ENCODE measurements at places on chromosomes 13 and 19.
A peak's percentile ranks its signal among the peaks of the same experiment; 100 is the strongest.

DNA sequence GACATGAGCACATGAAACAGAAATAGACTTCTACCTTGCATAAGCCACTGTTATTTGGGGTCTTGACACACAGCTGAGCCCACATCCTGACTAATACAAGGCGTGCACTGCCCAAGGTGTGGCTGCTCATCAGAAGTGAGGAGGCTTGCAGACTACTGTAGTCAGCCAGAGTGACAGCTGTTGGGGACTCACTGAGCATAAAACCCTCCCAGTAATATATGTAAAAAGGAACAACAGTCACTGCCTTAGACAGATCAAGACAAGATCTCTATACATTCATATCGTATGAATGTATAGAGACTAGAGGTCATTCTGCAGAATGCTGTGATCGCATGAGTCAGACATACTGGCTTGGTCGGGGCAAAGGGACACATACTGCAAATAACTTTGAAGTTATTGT, 4.1 kb upstream of the C1QTNF9B start:
- no peak for DNase-seq

GRCh38 chr13:69092615-69093322, 1014.9 kb upstream of the ATXN8OS start:
- DNase-seq: no peak

DNA sequence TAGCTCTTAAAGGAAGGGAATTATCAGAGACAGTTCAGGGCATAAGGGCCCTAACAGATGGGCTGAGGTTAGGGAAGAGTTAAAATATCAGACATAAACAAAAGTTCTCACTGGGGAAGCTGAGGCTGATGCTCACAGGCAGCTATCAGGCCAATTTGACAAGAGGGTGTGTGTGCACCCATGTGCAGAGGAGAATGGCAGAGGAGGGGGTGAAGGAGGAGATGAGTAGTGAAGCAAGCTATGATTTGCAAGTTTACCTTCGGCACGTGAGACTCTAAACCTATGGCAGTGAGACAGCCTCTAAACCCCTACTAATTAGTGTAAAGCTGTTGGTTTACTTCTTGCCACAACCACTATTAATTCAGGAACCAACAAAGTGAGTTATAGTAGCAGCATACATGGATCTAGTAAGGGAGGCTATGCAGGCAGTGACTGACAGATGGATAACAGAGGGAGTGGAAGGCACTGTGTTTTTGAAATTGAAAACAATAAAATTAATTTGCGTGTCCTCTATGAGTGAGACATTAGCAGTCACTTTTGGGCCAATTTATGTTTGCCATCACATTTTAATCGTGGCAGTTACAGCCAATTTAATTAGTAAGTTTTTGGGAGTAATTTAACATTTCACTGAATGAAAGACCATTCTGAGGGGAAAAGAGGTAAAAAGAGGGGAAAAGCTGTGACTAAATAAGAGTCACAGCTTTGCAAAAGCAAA, 99.6 kb upstream of the HTR2A start:
- no peak for DNase-seq

- DNase-seq: no peak
Observed at GRCh38 chr13:111659219-111659775, 338.9 kb downstream of the TEX29 start.

- DNase-seq: no peak
Observed at GRCh38 chr13:38213314-38213713, 136.3 kb upstream of the UFM1 start.

DNA sequence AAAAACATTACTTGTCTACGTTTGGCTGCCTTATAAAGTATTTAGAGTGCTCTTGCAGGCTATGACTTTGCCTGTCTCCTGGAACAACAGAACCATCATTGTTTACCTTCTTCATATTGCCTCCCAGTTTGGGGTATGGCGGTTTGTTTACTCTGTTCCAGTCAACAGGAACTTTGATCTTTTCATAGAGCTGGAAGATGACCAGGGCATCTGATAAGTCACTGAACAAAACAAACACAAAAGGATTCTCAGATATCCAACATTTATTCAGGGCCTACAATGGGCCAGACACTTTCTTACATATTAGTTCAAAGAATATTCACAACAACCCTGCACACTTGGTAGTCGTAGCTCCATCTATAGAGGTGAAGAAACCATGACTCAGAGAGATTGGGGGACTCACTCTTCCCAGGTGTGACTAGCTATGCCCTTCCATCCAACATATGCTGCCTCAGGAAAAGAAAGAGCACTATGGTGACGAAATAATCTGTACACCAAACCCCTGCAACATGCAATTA, 38.4 kb upstream of the CPB2 start:
- DNase-seq: no peak

- DNase-seq: no peak
Observed at GRCh38 chr13:112685896-112686295, 3.9 kb upstream of the ATP11A start.

DNA sequence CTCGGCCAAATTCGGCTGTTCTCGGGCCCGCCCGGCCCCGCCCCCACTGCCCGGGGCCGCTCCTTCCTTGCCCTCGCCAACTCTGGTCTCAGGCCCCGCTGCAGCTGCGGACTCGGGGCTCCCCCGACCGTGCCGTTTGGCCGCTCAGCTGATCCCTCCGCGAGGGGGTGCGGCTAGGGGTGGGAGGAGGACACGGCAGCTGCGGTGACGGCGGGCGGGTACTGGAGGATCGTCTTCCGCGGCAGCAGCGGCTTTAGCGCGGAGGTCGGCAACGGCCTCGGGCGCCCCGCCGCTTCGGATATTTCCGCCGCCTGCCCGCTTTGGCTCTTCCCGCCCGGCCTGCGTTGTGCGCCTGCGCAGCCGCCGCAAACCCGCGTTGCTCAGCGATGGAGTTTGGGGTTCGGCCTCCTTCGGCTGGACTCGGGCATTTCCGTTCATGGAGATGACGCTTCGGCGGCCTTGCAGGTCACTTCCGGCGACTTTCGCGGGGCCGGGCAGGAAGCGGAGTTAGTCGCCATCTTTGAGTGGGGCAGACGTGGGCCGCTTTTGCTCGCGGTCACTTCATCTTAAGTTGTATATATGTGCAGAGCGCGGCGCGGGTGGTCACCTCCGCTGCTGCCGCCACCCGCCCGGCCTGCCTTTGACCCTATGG, 338 bp upstream of the UBE2M start:
- DNase-seq: peak; percentile 100

GRCh38 chr13:57932061-57932460, 300.5 kb downstream of the PCDH17 start:
- DNase-seq: no peak

DNA sequence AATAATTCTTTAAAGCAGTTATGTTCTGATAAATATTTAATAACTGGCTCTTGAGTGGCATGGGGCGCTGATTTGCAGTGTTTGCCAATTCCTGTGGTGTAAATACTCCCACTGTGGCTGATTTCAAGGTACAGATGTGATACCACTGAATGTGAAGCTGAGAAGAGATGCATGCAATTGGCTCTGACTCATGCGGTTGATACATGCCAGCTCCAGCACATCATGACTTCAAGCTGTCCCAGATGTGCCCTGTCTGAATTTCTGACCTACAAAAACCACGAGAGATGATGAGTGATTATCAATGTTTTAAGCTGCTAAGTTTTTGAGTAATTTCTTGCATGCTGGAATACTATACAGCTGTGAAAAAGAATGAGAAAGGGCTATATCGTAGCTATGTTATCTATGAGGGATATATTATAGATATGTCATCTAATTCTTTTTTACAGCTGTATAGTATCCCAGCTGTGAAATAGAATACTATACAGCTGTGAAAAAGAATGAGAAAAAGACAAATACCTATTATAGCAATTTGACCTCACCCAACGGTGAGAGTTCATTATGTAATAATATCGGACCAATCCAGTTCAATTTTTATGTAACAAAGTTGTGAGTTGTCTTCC, 7.6 kb upstream of the ACSBG2 start:
- DNase-seq: no peak

DNA sequence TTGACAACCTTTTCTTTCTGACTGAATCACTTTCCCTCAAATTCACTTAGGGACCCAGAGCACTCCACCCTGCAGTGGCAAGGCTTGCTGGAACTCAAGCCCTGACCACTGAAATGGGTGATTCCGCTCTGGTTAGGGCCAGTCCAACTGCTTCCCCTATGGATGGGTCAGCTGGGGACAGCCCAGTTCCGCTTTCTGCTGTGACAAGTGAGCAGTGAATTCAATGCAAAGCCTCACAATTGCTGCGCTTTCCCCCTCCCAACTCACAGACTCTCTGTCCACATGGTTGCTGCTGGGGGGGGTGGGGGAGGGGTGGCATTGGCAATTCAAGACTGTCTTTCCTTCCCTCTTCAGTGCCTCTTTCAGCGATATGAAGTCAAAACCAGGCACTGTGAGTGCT, 18.7 kb downstream of the CD70 start:
- DNase-seq: no peak

- no peak for DNase-seq
Observed at GRCh38 chr13:32039056-32039455, 7.5 kb downstream of the FRY start.

GRCh38 chr13:100100115-100100879, 11.4 kb downstream of the PCCA start:
- no peak for DNase-seq

DNA sequence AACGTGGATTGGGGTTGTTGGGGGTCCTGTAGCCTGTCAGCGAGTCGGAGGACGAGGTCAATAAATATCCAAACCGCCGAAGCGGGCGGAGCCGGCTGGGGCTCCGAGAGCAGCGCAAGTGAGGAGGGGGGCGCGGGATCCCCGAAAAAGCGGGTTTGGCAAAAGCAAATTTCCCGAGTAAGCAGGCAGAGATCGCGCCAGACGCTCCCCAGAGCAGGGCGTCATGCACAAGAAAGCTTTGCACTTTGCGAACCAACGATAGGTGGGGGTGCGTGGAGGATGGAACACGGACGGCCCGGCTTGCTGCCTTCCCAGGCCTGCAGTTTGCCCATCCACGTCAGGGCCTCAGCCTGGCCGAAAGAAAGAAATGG, 754 bp upstream of the SIX5 start:
- DNase-seq: no peak

DNA sequence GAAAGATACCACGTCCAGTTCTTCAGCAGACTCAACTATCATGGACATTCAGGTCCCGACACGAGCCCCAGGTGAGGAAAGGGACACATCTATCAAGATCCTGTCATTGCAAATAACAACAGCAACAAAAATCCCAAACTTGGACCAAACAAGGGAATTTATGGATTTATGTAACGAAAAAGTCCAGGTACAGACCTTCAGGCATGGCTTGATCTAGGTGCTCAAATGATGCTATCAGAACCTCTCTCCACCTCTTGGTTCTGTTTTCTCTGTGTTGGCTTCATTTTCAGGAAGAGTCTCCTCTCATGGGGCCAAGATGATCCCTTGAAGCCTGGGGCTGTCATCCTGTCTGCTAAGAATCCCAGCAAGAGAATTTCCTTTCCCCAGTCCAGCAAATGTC, 2.9 kb downstream of the FXYD5 start:
- no peak for DNase-seq

- no peak for DNase-seq
Observed at GRCh38 chr13:22717036-22717435, 463.7 kb upstream of the SGCG start.

GRCh38 chr13:93222976-93223375, 3.6 kb upstream of the GPC6 start:
- DNase-seq: no peak
